ENCODE measurements at places on chromosomes 1 and 21.

DNA sequence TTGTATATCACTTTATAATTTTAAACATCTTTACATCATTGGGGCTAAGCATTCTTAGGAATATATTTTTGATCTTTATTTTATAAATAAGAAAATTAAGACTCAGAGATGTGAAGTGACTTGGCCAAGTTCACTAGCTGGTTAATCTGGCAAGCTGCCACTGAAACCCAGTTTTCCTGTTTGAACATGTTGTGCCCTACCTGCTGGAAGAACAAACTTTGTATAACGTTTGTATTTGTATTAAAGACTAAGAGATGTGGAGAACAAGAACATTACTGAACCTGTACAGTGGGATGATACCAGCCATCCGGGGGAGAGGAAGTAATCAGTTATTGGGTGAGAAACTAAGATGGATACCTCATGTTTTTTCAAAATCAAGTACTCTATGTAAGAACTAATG, 77.2 kb upstream of the SIPA1L2 start:
- no peak for DNase-seq

DNA sequence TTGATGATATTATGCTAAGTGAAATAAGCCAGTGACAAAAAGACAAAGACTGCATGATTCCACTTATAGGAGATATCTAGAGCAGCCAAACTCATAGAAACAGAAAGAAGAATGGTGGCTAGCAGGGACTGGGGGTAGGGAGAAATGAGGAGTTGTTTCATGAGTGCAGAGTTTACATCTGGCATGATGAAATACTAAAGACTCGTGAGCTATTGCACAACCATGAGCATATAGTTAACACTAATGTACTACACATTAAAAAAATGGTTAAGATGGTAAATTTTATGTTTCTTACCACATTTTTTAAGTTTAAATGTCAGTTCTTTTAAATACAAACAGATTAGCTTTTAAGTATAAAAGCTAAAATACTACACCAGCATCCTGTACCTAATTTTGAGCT, 57.8 kb downstream of the ESRRG start:
- no peak for DNase-seq

- no peak for DNase-seq
Measured at GRCh38 chr1:38037221-38037939, 9.2 kb downstream of the POU3F1 start.

- DNase-seq = no peak
Measured at GRCh38 chr21:37936010-37936785, 19.9 kb upstream of the KCNJ6 start.

- no peak for DNase-seq
Measured at GRCh38 chr1:17214876-17215544, 10.1 kb downstream of the PADI1 start.

DNA sequence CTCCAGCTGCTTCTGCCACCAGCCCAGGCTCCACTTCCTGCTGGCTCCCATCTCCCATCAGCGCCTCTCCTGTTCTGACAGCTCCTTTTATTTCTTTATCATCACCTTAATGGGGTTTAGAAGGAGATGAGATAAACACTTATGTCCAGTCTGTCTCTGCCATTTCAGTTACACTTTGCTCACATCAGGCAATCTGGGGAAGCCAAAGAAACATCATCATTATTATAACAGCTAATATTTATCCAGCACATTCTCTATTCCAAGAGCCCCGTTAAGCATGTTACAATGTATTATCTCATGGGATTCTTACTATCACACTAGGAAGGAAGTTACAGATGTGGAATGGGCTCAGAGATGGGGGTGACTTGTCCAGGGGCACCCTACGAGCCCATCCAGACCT, 31.2 kb downstream of the DMRTB1 start:
- DNase-seq = no peak

- peak; percentile 28 for DNase-seq
Measured at GRCh38 chr1:111515291-111516004, 12.0 kb upstream of the ADORA3 start.

DNA sequence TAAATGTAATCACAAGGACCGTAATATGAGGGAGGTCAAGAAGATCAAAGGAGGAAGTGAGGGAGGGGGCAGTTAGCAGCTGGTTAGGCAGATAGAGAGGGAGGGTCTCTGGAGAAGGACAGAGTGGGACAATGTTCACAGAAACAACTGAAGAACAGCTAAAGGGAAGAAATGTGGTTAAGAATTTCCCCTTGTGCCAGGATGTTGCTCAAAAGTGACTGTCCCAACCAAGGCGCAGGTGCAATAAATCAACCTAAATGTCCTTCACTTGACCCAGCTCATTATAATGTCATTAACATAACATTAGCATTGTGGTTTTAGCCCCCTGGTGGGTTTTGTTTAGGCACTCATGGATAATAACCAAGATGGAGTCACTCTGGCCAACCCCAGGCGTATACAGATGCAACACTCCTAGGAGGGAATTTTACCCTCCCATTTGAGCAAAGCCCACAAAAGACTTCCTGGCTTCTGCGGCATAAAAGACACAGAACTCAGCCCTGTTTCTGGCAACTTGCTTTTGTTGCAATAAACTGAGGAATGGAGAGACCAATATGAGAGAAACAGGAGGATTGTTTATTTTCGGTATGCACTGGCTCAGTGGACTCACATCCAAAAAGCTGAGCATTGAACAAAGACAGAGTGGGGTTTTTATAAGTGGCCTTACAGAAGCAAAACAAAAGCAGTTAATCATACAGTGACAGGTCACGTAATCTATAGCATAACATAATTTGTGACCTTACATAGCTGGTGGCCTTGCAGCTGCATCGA, 7.3 kb upstream of the CA6 start:
- DNase-seq = peak; percentile 90

- no peak for DNase-seq
Measured at GRCh38 chr1:183609759-183610452, 19.6 kb upstream of the NCF2 start.

GRCh38 chr1:26401891-26402290, 8.7 kb upstream of the LIN28A start:
- DNase-seq = no peak

GRCh38 chr1:89957107-89957506, 37.8 kb upstream of the ZNF326 start:
- no peak for DNase-seq

- no peak for DNase-seq
Measured at GRCh38 chr21:43645976-43646375, 13.3 kb downstream of the HSF2BP start.

GRCh38 chr1:228402641-228403025, 4.0 kb downstream of the TRIM11 start:
- no peak for DNase-seq

DNA sequence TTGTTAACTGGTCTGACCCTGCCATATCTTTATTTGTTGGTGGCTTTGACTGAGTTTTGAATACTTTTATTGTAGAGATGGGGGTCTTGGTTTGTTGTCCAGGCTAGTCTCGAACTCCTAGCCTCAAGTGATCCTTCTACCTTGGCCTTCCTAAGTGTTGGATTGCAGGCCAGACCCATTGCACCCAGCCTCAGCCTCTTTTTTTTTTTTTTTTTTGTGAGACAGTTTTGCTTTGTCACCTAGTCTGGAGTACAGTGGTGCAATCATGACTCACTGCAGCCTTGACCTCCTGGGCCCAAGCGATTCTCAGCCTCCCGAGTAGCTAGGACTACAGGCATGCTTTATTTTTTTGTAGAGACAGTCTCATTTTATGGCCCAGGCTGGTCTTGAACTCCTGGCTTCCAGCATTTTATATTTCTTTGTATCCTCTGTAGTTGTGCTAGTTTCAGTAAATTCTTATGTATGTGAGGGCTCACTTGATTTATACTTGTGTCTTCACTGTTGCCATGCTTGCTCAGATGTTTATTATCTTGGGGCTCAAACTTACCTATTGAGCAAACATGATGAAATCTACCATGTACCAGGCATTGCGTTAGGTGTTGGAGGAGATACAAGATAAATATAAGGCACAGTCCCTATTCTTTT, 24.1 kb downstream of the THRAP3 start:
- DNase-seq = no peak

GRCh38 chr21:17900990-17901385, 81.8 kb upstream of the C21orf91 start:
- no peak for DNase-seq

GRCh38 chr1:58398714-58399113, 147.8 kb downstream of the OMA1 start:
- DNase-seq = no peak

- no peak for DNase-seq
Measured at GRCh38 chr1:234987415-234988154, 141.1 kb downstream of the TOMM20 start.

GRCh38 chr1:108636876-108637275, 24.0 kb downstream of the HENMT1 start:
- DNase-seq = no peak

- DNase-seq = no peak
Measured at GRCh38 chr1:119808491-119808890, 2.8 kb downstream of the REG4 start.

- DNase-seq = peak; percentile 98
Measured at GRCh38 chr1:202861420-202862132, 27.4 kb downstream of the RABIF start.

GRCh38 chr1:41640756-41641474, 156.4 kb upstream of the EDN2 start:
- no peak for DNase-seq

GRCh38 chr1:102857251-102857650, 251.1 kb downstream of the COL11A1 start:
- no peak for DNase-seq

DNA sequence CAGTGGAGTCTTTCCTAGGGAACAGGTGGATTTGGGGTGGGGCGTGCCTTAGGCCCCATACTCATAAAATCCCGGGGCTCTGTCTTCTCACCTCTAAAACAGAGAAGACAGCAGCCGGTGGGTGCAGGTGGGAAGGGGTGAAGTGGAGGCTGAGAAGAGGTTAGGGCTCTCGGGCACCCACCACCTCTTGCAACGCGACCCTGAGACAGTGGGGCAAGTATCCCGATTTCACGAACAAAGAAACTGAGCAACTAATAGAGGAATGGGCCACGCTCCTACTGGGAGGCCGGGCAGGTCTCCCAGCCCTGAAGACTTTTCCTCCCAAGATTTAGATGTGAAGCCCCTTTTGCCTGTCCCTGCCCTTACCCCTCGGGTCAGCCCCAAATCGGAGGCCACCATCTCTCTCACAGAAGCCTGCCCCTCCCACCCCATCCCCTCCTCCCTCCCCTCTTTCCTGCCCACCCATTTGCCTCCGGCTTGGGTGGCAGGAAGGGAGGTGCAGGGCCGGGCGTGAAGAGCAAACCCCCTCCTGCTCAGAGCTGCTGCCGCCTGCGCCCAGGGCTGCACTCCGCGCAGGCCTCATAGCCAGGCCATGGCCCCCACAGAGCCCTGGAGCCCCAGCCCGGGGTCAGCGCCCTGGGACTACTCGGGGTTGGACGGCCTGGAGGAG, at the start of gene GPR25:
Gene GPR25 (plus strand): TSS at position 536 of the 670 bp plus-strand sequence. CDS start 57 bp downstream, at position 593.
- no peak for DNase-seq

DNA sequence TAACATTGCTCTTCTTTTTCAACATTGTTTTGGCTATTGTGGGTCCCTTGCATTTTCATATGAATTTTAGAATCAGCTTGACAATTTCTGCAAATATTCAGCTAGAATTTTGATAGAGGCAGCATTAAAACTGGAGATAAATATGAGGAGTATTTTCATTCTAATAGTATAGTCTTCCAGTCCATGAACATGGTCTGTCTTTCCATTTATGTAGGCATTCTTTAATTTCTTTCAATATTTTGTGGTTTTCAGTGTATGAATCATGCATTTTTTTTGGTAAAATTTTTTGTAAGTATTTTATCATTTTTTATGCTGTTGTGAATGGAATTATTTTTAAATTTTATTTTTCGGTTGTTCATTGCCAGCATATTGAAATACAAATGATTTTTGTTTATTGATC, 97.2 kb downstream of the DNAH14 start:
- no peak for DNase-seq

GRCh38 chr1:5200006-5200405, 545.6 kb downstream of the AJAP1 start:
- DNase-seq = no peak

- DNase-seq = no peak
Measured at GRCh38 chr1:41547781-41548560, 63.5 kb upstream of the EDN2 start.

- no peak for DNase-seq
Measured at GRCh38 chr1:43716559-43717281, 9.4 kb downstream of the ST3GAL3 start.

GRCh38 chr1:203704120-203704519, 60.9 kb upstream of the LAX1 start:
- DNase-seq = no peak

- no peak for DNase-seq
Measured at GRCh38 chr1:22567197-22567596, 3.9 kb downstream of the EPHA8 start.

- DNase-seq = no peak
Measured at GRCh38 chr21:42495027-42495426, 997 bp downstream of the RSPH1 start.

GRCh38 chr1:47854552-47855144, 142.5 kb downstream of the TRABD2B start:
- no peak for DNase-seq

Measured in NCI-H1417 (cell line).